ENCODE measurements at places on chromosomes 11 and 22.

GRCh38 chr11:64877390-64878222 lies 815 bp downstream of the EHD1 start:
- DNase-seq, result no peak

- no peak for DNase-seq
These were observed 684.7 kb downstream of the METTL15 start for GRCh38 chr11:28792856-28793255.

- no peak for DNase-seq
These were observed 44.7 kb upstream of the CAPRIN1 start for GRCh38 chr11:34006876-34007275.

DNA sequence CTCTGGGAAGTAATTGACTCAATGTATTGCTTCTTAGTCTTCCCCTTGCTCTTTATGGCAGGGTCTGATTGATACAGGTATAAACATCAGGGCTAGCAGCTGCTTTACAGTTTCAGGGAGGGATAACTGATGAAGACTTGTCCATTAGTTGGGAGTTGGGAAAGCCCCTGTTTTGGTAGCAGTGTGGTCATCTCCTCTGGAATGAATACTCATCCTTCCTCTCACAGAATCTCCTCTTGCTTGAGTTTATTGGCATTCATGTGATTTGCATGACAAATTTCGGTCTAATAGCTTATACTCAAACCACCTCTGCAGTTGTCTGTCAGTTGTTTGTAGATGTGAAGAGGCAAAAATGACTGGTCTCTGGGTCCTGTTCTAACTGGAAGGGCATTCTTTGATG lies 79.7 kb downstream of the FAT3 start:
- no peak for DNase-seq

DNA sequence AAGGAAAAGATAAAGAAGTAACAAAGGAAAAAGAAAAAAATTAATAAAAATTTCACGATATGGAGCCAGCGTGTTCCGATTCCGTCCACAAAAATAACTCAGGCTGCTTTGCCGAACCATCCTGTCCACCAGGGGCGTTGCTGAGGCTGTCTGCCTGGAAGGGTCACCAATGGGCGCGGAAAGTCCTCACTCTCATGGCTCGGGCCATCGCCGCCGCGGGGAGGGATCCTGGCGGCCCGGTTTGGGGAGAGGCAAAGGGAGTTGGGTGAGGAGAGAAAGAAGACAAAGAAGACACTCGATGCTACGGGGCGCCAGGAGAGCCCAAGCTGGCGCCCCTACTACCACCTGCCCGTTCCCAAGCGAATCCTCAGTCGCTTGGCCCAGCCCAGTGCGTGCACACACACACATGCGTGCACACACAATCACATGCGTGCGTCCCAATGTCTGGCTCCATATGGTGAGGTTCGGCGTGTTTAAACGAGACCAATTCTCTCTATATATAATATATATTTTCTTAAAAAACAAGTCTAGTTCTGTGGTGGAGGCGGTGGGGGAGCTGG lies 5.6 kb upstream of the PYGM start:
- no peak for DNase-seq
